CD4-positive, alpha-beta T cell (primary cell): ENCODE measurements at places on chromosomes 7 and 10. TPM values are rescaled to one million over a fixed set of nuclear protein-coding genes. Genes with fewer than 3 reads are reported as not detected.

DNA sequence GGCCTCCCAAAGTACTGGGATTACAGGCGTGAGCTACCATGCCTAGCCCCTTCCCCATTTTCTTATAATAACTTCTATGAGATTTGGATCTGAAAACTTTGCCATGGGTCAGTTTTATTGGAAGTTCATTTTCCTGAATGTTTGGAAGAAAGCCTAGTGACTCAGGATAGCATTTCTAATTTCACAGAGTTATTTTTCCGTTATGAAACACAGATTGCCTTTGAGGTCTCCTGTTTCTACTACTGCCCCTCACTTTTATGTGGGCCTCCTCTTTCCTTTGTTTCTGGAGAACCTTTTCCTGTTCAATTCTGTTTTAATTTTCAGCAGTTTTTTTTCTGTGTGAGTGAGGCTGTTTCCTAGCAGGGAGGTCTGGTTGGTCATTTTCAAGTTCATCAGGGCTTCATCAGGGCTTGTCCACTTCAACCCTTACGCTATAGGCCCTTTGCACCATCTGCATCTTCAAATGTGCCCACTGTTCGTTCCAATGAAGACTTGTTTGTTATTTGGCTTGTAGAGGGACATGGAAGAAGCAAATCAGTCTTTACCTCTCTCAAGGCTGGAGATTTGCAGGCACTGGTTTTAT, 58.7 kb downstream of the BMPR1A start:
- no peak for DNase-seq

GRCh38 chr7:95095966-95096540, 188.7 kb downstream of the PPP1R9A start:
- DNase-seq: no peak

DNA sequence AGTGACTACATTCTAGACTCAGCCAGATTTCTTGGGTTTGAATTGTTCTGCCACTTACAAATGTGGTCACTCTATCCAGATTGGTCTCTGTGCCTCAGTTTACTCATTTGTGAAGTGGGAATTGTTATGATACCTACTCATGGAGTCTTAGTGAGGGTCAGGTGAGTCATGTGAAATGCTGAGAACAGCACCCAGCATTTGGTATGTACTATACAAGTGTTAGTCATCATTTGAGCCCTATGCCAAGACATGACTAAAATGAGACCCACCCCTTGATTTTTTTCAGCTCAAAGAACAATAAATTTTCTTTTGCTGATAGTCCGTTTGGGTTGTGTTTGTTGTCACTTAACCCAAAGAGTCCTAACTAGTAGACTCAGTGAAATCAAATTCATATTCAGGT, 92.8 kb downstream of the CHN2 start:
- no peak for DNase-seq

- no peak for DNase-seq
Observed at GRCh38 chr10:130931256-130931655, 380.3 kb downstream of the TCERG1L start.

- no peak for DNase-seq
Observed at GRCh38 chr7:106089647-106090046, 22.5 kb downstream of the SYPL1 start.

DNA sequence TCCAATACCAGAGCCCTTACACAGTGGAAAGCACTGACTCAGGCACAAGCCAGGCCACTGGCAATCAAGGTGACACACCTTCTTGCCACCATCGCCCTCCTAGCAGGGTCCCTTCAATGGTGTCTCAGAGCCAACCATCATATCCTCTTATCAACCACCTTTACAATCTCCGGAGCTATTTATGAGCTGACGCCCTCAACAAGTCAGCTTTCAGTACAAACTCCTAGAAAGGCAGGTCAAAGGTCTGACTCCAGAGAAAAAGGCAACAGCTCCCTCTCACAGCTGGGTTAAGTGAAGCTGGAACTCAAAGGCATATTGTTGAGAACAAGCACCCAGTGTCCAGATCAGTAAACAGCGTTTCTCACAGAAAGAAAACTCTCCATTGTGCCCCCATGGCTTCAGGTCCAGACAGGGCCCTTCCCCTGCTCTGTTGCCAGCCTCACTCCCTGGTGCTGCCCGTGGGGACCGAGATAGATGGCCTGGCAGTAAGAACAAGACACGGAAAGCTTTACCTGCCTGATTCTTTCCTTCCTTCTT, 2.4 kb downstream of the ZNF3 start:
- no peak for DNase-seq

DNA sequence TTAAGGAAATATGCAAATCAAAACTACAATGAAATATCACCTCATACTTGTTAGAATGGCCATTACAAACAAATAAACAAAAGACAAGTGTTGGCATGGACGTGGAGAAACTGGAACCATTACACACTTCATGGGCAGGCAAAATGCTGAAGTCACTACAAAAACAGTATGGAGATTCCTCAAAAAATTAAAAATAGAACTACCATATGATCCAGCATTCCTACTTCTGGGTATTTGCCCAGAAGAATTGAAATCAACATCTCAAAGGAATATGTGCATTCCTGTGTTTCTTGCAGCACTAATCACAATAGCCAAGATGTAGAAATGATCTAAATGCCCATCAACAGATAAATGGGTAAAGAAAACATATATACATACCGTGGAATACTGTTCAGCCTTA, 83.6 kb downstream of the NRCAM start:
- DNase-seq: no peak

DNA sequence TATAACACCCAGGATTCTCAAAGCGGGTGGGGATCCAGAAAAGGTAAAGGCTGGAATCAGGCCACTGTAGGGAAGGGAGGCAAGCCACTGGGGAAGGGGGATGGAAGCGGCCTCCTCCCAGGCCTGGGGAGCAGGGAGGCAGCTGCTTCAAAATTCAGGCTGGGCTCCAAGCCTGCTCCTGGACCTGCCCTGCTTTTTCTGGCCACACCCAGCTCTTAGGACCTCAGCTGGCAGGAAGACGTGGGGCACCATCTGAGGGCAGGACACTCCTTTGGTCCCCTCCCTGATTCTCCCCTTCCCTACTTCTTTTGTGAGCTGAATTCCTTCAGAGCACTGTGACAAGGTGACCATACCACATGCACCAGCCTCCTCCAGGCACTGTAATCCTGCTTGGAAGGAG, 4.6 kb upstream of the LBX1 start:
- DNase-seq: no peak

- DNase-seq: no peak
Observed at GRCh38 chr10:101287183-101287996, 58.1 kb upstream of the LBX1 start.

DNA sequence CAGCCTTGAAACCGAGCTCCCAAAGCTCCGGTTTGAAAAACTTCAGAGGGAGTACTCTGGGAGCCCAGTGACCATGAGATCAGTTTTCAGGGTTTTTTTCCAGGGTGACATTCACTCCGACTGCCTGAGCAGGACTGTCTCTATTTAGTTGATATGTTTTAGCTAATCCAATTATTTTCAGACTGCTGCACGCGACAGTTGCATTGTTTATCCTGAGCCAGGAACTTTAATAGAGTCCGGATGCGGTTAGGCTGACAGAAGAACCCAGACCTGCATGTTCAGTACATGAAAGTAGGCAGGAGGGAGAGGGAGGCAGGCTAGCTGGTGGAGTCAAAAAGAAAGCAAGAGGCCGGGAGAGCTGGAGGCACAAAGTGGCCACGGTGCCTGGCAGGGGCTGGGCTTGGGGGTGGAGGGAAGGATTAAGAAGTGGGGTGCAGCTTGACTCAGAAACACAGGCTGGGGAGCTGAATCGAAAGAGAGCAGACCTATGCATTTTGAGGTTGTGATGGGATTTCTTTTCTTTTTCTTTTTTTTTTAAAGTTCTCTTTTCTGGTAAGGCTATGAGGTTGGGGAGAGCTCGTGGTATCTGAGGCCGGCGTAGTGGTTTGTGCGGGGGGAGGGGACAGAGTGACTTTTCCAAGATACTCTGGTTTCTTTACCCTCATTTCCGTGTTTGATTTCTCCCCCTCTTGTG, 5.7 kb downstream of the GATA3 start:
- DNase-seq: peak; percentile 84

DNA sequence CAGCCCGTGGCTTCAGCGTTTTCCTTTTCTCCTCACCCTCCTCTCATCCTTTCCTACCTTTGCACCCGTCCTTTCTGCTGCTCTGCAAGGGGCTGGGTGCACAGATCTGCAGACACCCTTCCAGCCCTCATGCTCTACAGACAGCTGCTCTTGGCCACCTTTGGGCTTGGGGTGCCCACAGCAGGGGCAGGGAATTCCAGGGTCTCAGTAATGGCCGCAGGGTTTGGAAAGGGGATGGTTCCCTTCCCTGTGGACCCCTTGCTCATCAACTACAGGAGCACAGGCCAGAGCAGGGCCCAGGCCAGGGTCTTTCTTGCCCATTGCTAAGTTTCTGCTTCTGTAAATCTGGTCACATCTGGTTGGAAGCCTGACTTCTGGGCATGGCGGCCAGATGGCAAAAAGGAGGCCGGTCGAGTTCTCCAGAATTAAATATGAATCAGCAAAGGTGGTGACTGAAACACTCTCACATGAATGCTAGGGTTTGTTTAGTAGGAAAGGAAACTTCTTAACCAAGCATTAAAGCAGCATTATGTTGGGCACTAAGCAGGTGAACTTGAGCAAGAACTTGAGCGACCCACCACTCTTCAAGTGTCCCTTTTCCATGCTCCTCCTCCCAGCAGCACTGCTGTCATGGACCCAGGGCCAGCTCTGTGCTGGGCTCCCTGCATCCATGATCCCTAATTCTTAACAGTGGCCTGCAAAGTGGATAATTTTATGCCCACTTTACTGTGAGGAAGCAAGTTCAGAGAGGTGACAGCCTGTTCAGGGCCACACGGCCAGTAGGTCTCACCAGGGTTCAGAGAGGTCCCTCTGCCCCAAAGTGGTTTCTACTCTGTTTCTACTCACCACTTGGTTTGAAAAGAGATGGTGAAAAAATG, 1.5 kb downstream of the ECHDC3 start:
- no peak for DNase-seq

GRCh38 chr10:44045020-44045419, 339.9 kb downstream of the CXCL12 start:
- no peak for DNase-seq

DNA sequence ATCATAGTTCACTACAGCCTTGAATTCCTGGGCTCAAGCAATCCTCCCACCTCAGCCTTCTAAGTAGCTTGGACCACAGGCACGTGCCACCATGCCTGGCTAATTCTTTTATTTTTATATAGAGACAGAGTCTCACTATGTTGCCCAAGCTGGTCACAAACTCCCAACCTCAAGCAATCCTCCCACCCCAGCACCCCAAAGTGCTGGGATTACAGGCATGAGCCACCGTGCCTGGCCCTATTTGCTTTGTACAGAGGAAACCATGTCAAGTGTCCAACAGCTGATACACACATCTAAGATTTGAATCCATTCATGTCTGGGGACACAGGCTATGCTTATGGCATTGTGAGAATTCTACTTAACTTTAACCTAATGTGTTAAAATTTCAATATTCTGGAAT, 29.9 kb upstream of the MPP7 start:
- no peak for DNase-seq

DNA sequence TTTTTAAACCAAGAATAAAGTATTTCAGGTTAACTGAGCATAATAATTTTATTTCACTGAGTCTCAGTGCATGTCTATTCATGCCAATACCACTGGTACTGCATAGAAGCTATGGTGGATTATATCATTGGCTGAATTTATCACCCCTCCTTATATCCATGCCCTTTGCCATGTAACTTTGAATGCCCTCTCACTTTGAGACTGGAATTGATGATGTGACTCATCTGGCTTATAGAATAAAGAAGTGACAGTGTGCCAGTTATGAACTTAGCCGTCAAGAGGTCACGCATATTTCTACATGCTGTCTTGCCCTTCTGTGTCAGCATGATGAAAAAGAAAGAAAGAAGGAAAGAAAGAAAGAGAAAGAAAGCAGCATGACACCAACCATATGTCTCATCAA, 20.7 kb upstream of the ABLIM1 start:
- DNase-seq: no peak

- no peak for DNase-seq
Observed at GRCh38 chr7:102101926-102102325, 184.7 kb upstream of the SH2B2 start.

DNA sequence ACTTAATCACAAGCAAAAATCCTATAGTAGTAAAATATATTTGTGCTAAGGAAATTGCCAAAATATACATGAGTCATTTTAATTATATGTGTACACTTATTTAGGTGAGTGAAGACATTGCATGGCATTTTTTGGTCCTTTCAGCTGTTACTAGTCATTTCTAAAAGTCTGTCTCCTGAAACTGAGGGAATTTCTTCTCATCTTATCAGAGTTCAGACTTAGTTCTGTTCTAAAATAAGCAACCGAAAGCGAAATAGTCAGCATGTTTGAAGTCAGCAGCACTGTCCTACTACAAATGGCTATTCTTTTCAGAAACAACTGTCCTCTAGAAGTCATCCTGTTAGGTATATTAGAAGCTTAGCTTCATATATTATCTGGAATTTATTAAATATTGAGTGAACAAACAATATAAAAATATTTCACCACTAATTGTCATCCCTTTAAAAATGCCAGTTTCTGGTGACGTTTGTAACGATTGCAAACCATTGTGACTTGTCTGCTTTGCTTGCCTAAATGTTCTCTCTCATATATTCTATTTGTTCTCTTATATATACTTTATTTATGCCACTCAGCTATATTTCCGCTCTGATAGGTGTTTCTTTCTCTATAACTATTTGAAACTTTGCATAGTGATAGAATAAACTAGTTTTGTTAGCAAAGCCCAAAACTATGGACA, 227.4 kb upstream of the KAT6B start:
- DNase-seq: no peak

GRCh38 chr10:3786295-3787015, 1.4 kb upstream of the KLF6 start:
- no peak for DNase-seq

- no peak for DNase-seq
Observed at GRCh38 chr10:101848408-101848807, 4.8 kb upstream of the KCNIP2 start.

- no peak for DNase-seq
Observed at GRCh38 chr7:45578022-45578421, 3.9 kb downstream of the ADCY1 start.

C10orf105 gene
- 0.25 TPM for total RNA-seq

OGDHL gene
- not detected for total RNA-seq

OR2A5 gene
- not detected for total RNA-seq

ZNF467 gene
- total RNA-seq: 4.3 TPM

CCDC71L gene
- 9.8 TPM for total RNA-seq

TUBGCP2 gene
- 89.3 TPM for total RNA-seq

ABCB1 gene
- 10.6 TPM for total RNA-seq

CCL26 gene
- total RNA-seq: not detected

PARD3 gene
- 0.71 TPM for total RNA-seq

TAS2R3 gene
- 0.25 TPM for total RNA-seq

CPA4 gene
- total RNA-seq: not detected

ERV3-1 gene
- 16.6 TPM for total RNA-seq

SOSTDC1 gene
- total RNA-seq: not detected

GNAT3 gene
- total RNA-seq: not detected

CHAT gene
- total RNA-seq: not detected

CPN1 gene
- not detected for total RNA-seq

GET4 gene
- 84.4 TPM for total RNA-seq

FFAR4 gene
- not detected for total RNA-seq

IL2RA gene
- total RNA-seq: 4.9 TPM
